Stimulated activated CD8-positive, alpha-beta memory T cell treated with anti-CD3 and anti-CD28 coated beads, Interleukin-15, amount 100 ng/mL, for 4 hours (primary cell): ENCODE measurements at places on chromosomes 2 and 18.

DNA sequence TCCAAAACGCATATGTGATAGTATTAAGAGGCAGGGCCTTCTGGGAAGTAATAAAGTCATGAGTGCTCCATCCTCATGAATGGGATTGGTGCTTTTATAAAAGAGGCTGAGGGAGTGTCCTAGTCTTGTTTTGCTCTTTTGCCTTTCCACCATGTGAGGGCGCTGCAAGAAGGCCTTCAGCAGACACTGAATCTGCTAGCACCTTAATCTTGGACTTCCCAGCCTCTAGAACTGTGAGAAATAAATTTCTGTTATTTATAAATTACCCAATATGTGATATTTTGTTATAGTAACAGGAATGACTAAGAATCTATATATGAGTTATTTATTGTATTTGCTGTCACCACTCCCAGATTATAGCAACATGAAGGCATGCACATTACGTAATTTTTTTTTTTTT is 63.5 kb downstream of the PLA2R1 start:
- DNase-seq, result no peak

GRCh38 chr2:179837408-179837807 is 24.0 kb downstream of the ZNF385B start:
- no peak for DNase-seq

GRCh38 chr2:105697781-105698449 is 46.8 kb upstream of the NCK2 start:
- no peak for DNase-seq

- no peak for DNase-seq
Observed at GRCh38 chr18:76839086-76839794, 16.9 kb downstream of the ZNF236 start.
